ENCODE measurements at places on chromosomes 1 and 21.
A peak's percentile ranks its signal among the peaks of the same experiment; 100 is the strongest.

DNA sequence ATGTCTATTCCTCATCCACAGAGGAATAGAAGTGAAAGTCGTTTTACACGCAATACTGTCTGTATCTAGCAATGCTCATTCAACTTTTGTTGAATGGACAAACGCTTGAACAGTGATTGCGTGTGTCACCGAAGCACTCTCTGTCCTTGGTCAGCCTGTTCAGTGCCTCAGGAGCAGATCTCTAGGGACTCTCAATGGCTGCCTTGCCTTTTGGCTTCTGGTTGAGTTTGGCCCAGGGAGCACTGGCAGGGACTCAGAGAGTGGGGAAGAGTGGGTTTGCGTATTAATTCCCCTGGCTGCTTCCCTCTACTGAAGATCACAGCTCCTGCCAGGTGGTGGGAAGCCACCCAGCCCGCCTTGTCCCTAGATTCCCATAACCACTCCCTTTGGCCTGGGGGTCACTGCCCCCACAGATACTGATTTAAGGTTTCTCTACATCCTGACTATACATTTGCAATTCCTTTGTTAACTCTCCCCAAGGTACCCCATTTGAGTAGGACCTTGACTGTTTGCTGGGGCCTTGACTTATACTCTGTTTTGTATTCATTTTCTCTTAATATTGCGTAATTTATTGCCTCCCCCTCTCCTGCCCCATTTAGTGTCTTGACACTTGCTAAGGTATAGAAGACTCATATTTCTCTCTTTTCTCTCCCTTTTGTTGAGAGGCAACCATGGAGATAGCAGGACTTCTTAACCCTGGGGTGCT is 61.7 kb upstream of the USP24 start:
- DNase-seq = no peak

GRCh38 chr21:38925923-38926322 is 120.2 kb downstream of the ETS2 start:
- DNase-seq = no peak

DNA sequence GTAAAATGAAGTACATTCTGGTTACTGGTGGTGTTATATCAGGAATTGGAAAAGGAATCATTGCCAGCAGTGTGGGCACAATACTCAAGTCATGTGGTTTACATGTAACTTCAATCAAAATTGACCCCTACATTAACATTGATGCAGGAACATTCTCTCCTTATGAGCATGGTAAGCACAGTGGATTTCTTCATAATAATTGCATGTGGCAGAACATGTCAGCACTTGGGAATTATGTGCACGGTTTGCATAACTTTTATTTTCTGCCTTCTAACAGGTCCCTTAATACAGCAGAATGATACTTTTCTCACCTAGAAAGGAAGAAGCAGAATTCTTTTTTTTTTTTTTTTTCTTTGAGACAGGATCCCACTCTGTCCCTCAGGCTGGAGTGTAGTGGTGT is 3.8 kb downstream of the CTPS1 start:
- no peak for DNase-seq

- no peak for DNase-seq
Measured at GRCh38 chr1:219757890-219758289, 145.0 kb upstream of the ZC3H11B start.

GRCh38 chr1:1969505-1969900 is 34.1 kb downstream of the CFAP74 start:
- DNase-seq = no peak

- DNase-seq = no peak
Measured at GRCh38 chr1:53499257-53500203, 40.3 kb downstream of the DMRTB1 start.

- no peak for DNase-seq
Measured at GRCh38 chr1:170410401-170411166, 121.4 kb upstream of the GORAB start.

DNA sequence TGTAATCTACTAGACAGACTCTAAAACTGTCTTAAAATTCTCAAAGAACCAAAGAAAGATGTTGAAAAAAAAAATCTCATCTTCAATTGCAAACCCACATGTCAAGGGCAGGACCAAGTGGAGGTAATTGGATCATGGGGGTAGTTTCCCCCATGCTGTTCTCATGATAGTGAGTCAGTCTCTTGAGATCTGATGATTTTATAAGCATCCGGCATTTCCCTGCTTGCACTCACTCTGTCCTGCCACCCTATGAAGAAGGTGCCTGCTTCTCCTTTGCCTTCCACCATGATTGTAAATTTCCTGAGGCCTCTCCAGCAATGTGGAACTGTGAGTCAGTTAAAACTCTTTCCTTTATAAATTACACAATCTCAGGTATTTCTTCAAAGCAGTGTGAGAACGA is 257.0 kb downstream of the HHIPL2 start:
- DNase-seq = no peak

DNA sequence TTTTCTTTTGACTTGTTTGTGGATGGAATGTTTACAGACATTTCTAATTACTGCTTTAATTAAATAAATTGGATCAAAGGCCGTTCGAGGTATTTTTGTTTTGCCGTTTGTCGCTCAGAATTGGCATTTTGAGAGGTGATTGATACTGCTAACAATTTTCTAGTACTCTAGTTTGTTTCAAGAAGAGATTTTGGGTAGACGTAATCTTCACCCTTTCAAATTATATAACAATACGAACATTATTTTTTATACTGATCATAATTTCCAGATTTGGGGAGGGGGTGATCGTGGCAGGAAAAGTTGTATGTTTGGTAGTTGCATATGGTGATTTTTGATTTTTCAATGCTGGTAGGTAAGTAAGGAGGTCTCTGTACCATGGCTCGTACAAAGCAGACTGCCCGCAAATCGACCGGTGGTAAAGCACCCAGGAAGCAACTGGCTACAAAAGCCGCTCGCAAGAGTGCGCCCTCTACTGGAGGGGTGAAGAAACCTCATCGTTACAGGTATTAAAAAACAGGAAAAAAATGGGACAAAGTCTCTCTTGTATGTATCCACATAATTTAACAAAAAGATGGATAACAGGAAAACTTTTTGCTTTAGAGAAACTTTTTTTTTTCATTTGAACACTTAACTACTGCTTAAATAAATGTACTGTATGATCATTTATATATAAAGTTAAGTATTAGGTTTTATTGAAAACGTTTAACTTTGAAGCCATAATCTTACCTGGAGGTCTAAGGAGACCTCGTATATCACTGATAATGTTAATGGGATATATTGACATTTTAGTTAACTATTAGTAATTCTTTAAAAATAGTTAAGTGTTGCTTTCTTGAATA is 1.7 kb downstream of the H3-3A start:
- no peak for DNase-seq

DNA sequence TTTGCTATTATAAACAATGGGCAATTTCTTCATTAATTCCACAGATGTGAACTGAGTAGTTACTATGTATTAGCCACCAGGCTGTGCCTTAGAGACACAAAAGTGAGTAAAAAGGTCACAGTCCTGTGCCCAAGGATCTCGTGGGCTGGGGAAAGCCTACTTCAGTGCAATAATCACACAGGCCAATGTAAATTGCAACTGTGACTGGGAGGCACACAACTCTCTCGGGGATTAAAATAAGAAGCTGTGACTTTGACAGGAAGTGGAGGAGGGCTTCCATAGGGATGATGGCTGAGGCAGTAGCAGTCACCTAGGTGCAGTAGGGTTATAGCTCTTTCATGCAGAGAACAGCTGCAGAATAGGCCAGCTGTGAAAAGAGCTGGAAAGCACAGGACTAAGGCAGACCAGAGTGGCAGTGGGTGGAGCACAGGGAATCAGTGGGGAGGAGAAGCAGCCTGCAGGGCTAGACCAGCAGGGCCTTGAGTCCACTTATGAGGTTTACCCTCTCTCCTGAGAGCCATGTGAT is 121.9 kb downstream of the MAB21L3 start:
- no peak for DNase-seq

GRCh38 chr1:207067665-207068064 is 14.6 kb downstream of the PFKFB2 start:
- no peak for DNase-seq

DNA sequence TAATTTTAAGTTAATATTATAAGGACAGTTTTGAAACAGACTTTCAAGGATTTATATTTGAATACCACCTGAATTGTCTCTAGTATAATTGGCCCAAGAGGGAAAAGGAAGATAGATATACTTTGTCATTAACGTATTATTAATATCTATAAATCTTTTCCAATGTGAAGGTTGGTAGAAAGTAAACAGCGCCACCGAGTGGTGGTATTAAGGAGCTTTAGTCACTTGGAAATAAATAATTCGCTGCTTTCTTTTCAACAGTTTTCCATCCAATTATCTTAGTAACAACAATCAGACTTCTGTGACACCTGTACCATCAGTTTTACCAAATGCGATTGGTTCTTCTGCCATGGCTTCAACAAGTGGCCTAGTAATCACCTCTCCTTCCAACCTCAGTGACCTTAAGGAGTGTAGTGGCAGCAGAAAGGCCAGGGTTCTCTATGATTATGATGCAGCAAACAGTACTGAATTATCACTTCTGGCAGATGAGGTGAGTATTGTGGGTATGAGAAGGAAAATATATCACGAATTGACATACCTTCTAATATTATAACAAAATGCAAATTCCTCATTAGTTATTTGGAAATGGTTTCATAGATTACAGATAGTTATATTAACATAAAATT is 37.7 kb downstream of the SH3GLB1 start:
- peak; percentile 36 for DNase-seq

DNA sequence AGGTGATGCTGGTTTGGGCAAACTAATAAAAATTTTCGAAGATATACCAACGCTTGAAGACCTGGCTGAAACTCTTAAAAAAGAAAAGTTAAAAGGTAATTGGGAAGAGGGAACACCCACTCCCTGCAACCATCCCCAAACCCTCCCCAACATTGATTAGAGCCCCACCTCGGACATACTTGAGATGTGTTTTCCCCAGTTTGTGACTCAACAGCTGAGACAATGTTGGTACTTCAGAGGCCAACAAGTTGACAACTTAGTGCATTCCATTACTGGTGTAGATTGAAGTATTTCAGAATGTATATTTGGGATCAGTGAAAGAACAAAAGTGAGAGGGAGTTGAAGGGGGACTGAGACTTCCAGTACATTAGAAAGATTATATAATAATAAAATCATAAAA is 5.1 kb downstream of the IFI16 start:
- no peak for DNase-seq

DNA sequence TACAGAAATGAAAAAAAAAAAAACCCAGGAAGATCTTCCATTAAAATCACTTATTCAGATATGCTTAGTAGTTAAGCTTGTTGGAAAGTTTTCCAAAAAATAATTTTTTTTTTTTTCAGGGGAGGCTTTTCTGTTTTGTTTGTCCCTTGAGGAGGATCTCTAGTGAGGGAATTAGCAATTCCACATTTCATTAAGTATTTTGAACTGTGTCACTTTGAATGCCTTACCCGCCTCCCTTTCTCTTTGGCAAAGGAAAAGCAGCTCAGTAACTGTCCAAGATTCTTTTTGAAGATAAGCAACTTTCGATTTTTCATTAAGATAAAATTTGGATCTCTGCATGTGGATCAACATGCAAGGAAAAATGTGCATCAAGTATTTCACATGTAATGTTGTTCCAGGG is 1.8 kb downstream of the NTNG1 start:
- DNase-seq = no peak

- no peak for DNase-seq
Measured at GRCh38 chr21:33286076-33286475, 19.9 kb downstream of the IL10RB start.

GRCh38 chr1:99766378-99766800 is at the start of gene FRRS1:
Gene FRRS1 (minus strand): TSS chr1:99766635. CDS start chr1:99748768, 17,867 bp downstream.
- DNase-seq = no peak

DNA sequence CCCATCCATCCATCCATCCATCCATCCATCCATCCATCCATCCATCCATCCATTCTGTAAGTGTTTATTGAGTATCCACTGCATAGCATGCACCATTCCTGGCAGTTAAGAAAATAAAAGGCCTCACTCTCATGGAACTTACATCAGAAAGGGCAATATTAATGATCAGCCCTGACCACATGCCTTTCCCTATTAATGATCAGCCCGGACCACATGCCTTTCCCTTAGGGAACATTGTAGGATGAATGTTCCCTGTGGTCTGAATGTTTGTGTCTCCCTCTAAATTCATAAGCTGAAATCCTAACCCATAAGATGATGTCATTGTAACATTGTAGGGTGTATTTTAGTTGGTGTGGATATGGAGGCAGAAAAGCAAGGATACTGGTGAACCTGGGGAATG is 365.8 kb downstream of the KIF26B start:
- DNase-seq = no peak

DNA sequence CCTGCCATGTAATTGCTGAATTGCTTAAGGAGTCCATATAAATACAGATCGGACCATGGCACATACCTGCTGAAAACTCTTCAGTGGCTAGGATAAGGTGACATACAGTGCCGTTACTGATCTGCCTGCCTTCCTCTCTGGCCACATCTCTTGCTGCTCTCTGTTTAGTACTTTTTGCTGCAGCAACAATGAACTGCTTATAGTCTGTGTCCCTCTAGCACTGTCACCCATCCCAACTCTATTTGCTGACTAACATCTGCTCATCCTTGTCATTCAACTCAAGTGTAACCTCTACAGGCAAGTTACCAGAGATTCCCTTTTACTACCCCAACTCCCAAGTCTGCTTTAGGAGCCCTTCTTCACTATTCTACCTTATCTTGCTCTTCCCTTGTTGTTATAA is 65.6 kb downstream of the GTF2B start:
- DNase-seq = no peak

GRCh38 chr1:67377253-67377652 is 52.9 kb downstream of the SERBP1 start:
- no peak for DNase-seq

GRCh38 chr1:68426594-68426993 is 23.2 kb downstream of the RPE65 start:
- no peak for DNase-seq

DNA sequence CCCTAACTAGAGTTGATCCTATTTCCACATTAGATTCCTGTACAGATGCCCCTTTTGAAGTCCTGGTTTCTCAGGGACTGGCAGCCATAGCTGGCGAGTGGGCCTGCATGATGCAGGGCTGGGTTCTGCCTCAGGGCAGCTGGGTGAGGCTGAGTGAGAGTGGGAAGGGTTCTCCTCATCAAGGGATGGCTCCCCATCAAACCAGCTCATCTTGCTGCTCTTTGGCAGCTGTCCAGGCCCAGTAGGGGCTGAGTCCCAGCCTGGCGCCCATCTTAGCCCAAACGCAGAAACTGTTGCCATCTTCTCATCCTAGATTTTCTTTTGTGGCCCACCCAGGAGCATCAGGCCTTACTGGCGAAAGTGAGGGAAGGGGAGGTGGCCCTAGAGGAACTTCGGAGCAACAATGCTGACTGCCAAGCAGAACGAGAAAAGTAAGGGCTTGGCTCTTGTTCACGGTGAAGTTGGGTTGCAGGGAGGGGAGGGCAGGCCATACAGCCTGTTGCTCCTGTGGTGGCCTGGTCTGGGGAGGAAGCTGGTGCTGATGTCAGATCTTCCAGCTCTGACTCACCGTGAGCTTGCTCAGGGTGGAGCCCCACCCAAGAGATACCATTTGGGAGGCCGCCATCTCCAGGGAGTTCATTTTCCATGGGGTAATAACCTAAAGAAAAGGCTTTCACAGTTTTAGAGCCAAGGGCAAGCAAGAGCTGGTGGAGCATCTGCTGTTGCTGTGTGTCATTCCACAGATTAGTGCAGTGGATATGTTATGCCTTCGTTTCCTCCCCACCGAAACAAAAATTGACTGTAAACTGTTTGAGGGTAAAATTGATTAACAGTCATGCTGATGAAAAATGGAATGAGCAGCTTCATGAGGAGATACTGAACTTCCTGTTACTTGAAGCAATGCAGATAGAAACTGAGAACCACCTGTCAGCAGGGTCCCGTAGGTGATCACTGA is 34.7 kb downstream of the TUFT1 start:
- no peak for DNase-seq

- no peak for DNase-seq
Measured at GRCh38 chr21:24955275-24955961, 651.9 kb downstream of the MRPL39 start.

All from activated naive CD4-positive, alpha-beta T cell treated with anti-CD3 and anti-CD28 coated beads, Interleukin-2, amount 50 U/mL, for 16 hours (primary cell).